Pancreas (tissue), 10 donors: ENCODE measurements at places on chromosomes 6 and 20.

DNA sequence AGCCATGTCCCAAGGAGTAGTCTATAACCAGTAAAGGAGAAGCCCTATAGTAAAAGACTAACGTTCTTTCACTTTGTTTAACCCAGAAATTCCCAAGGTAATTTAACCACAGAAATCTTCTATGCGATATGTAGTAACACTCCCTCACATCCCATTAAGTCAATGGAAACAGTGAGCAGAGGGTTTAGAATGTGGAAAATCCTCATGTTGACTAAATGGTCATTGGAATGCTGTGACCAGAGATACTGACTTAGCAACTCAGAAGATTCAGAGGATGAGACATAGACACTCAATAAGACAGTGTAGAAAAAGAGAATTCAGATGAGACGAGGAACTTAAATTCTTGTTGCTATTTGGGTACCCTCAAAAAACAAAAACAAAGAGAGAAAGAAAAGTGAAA lies 562.2 kb upstream of the NOX3 start:
- no peak for DNase-seq

- DNase-seq, result no peak
These were observed 200.1 kb upstream of the HEY2 start for GRCh38 chr6:125549202-125549884.

- no peak for DNase-seq
These were observed 78.0 kb upstream of the NHSL1 start for GRCh38 chr6:138577151-138577915.

DNA sequence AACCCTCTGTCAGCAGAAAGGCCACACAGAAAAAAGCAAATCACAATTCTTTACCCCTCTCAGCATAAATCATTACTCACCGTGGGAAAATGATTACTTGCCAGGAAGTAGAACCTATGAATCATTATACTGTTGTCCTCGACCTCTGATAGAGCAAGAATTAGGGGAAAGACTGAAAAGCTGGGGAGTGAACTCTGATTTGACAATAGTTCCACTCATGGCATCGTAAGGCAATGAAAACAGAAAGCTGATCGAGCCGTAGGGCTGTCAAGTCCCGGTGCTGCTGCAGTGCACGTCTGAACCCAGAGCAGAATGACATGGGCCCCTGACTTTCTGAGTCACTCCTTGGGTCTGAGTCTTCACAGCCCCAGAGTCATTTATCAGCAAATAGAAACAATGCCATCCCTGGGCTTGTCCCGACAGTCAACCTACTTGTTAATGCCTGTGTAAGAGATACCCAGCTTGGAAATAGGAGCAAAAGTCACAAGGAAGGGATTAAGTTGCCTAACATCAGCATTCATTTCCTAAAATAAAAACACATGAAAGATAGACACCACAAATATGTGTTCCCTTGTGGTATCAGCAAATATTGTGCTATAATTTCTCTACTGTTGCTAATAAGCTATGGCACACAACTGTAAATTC lies 224.8 kb upstream of the MARCKS start:
- DNase-seq, result peak; percentile 52

DNA sequence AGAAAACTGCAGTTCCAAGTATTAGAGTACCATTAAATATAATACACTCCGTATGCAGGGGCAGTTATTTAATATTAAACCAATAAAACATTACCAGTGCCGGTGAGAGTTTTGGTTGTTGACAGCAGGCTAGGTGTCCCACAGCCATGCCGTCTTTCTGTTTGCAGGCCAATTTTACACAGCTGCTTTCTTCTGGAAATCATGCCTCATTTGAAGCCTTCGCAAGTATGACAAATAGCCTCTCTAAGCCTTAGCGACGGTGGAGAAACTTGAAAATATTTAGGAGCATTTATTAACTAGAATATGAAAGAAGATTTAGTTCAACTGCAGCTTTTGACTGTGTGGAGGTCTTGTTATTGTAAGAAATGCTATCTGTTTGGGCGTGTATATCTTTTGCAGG lies 226.0 kb downstream of the BMP2 start:
- DNase-seq, result no peak

DNA sequence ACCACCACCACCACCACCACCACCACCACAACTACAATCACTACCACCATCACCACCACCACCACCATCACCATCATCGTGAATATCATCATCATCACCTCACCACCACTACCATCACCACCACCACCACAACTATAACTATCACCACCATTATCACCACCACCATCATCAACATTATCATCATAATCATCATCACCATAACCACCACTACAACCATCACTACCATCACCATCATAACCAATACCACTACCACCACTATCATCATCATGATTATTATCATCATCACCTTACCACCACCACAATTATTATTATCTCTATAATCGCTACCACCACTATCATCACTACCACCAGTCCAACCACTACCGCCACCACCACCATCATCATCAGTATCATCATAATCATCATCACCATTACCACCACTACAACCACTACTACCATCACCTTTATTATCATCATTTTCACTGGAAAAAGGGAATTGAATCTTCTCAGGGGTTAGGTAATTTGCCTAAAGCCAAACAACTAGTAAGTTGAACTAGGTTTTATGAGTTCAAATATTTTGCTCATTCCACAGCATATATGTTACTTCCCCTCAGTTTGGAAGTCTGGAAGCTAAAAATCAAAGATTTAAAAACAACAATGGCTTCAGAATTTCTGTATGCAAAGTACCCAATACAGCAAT lies 8.3 kb downstream of the RIPOR2 start:
- no peak for DNase-seq

DNA sequence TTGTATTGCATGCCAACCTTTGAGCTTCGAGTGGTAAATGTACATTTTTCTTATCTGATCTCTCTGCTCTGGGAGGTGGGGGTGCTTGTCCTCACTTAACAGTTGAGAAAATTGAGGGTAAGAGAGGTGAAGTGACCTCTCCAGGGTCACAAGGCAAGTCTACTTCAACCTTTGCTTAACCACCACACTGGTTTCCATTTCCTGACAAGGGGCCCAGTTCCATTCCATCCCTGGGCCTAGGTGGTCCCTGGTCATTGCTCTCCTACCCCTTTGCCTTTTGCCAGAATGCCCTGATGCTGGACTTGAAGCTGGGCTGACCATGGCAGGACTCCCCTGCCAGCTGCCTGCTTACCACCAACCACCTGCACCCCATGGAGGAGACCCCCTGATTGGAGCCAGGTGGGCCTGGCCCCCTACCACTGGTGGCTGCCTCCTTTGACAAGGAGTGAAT lies 9.9 kb upstream of the BPIFB3 start:
- no peak for DNase-seq

- no peak for DNase-seq
These were observed 1.6 kb upstream of the NCOA7 start for GRCh38 chr6:125789167-125789566.

- DNase-seq, result no peak
These were observed 7.3 kb upstream of the GFRA4 start for GRCh38 chr20:3670511-3670910.

GRCh38 chr6:104597541-104598050 lies 262.1 kb downstream of the HACE1 start:
- no peak for DNase-seq

GRCh38 chr6:16412982-16413381 lies 174.6 kb downstream of the GMPR start:
- DNase-seq, result no peak

DNA sequence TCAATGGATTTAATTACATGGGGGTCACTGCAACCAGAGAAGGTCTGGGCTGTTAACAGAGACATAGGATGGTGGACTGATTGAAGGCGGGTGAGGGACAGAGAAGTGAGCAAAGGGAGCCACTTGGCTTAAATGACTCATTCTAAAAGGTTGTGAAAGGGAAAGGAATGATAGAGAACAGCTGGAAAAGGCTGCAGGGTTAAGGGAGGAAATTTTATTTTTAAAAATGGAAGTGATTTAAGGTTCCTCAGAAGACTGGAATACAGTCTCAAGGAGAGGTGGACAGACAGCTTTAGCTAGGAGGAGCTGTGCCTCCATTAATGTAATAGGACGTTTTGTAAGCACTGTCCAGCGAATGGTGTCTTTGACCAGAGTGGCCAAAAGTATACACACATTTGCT lies 46.7 kb downstream of the RGS17 start:
- no peak for DNase-seq

- DNase-seq, result no peak
These were observed 144.2 kb downstream of the JARID2 start for GRCh38 chr6:15389765-15390723.

DNA sequence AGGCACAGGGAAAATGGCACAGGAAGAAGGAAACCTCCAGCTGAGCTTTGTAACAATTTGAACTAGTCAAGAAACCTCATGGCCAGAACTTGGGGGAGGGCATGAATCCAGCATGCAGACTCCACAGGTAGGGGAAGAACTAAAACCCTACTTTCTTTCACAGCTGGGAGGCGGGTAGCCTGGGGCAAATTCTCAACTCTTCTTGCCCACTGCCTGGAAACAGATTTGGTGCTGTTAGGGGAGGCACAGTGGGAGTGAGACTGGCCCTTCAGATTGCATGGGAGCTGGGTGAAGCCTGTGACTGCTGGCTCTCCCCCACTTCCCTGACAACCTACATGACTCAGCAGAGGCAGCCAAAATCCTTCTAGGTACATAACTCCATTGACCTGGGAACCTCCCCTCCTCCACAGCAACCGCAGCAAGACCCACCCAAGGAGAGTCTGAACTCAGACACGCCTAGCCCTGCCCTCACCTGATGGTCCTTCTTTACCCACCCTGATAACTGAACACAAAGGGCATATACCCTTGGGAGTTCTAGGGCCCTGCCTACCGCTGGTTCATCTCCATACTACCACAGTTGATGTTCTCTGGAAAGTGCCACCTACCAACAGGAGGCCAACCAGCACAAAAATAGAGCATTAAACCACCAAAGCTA lies 37.2 kb upstream of the TRIM27 start:
- no peak for DNase-seq

DNA sequence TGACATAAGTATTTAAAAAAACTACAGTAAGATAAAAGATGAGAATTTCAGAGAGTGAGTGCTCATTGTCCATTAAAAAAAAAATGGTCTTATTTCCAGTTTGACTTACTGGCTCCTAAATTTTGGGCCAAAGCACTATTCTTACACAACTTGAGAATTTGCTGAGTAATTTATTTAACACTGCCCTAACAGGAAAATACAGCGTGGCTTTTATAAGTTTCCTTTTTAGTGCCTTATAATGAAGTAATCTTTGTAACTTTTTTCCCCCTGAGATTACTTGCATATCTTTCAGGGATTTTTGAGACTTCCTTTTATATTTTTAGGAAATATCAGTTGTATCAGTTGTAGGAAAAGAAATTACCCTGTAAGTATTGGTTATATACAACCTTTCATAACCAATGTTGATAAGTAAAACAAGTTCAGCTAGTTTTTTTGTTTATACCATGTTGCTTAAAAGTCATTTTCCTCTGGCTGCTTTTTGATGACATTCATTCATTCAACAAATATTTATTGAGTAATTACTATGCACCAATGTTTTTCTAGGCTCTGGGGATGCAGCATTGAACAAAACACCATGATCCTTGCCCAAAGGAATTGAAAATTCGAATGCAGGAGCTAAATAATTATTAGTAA lies 106.4 kb upstream of the SGK1 start:
- DNase-seq, result no peak

GRCh38 chr20:61931476-61932198 lies 134.0 kb downstream of the TAF4 start:
- no peak for DNase-seq

- DNase-seq, result peak; percentile 55
These were observed 534.1 kb upstream of the JAG1 start for GRCh38 chr20:11207749-11208502.

DNA sequence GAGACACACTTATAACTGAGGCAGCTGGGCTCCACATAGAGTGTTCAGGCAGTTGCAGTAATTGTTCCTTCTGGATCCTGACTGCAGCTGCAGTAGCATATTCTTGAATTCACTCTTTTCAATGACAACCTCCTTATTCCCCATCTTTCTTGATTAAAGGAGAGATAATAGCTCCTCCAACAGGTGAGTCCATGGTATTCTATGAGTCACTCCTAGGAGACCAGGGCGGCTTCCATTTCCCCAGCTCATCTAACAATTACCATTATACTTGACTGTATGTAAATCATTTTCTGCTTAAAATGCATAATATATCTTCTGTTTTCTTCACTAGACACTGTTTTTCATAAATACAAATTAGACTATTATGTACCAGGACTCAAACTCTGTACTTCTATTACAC lies 62.4 kb downstream of the TENT5A start:
- no peak for DNase-seq

DNA sequence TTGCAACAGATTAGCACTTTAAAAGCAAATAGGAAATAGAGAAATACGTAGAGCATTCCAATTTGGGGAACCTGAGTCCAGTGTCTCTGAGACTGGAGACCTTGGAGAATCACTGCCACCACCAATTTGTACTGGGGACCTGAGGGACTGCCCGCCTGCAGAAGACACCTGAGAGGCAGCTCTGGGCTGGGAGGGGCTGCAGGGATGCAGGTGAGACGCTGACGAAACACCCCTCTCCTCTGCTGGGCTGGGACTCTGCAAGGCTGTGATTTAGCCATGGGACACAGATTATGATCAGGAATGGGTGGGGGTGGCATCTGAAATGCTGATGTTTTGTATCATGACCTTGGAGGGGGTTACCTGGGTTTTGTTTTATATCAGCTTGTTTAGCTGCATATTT lies 7.0 kb upstream of the APMAP start:
- DNase-seq, result no peak

DNA sequence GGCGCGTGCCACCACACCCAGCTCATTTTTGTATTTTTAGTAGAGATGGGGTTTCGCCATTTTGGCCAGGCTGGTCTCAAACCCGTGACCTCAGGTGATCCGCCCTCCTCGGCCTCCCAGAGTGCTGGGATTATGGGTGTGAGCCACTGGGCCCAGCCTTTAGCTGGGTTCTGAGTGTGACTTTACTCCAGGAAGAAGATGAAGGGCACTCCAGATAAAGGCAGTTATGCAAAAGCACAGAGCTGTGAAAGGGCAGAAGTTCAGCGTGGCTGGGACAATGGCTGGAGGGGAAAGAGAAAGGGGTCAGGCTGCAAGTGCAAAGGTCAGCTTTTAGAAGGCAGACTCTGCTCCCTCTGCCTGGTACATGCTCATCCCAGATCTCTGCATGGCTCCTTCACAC lies 39.7 kb downstream of the MAP3K5 start:
- no peak for DNase-seq

- DNase-seq, result no peak
These were observed 348.5 kb downstream of the PLCB1 start for GRCh38 chr20:8480597-8480996.

DNA sequence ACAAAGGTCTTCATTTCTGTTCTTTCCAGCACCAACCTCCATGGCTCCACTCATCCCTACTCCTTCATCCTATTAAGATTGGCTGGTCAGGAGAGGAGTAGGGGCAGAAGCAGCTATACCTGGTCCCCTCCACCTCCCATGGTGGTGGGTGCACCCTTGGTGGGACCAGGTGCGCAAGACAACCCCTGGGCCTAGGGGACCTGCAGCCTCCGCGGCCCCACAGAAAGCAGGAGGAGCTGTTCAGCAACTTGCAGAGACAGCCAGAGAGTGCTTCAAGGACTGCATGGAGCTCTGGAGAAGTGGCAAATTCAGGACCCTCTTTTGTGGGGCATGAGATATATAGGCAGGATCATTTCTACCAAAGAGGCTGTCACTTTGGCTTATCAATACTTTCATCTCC lies 9.8 kb downstream of the ULBP2 start:
- DNase-seq, result no peak

- DNase-seq, result no peak
These were observed 127.7 kb upstream of the GJE1 start for GRCh38 chr6:142005021-142005420.

- DNase-seq, result no peak
These were observed 57.6 kb downstream of the L3MBTL3 start for GRCh38 chr6:130075879-130076460.
